ENCODE measurements at places on chromosomes 12 and 14.

- DNase-seq: no peak
Observed at GRCh38 chr12:113061061-113061694, 4.6 kb downstream of the DTX1 start.

- DNase-seq: no peak
Observed at GRCh38 chr12:131457331-131458047, 253.4 kb upstream of the SFSWAP start.

DNA sequence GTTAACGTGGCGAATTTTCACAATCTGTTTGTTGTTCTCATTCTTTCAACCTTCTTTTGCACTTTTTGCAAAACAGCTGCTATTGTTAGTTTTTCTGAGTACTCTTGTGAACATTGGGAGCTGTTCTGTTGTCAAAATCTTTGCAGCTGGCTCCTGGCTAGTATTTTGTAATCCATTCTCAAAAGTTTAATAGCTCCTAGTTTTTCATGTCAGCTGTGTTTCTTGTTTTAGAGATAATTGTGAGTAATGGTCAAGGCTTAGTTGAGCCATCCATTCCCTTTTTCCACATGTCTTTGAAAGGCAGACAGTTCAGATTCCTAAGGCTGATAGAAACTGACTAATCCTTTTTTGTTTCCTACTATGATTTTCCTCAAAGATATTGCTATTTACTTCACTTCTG, 39.1 kb upstream of the CRADD start:
- no peak for DNase-seq

DNA sequence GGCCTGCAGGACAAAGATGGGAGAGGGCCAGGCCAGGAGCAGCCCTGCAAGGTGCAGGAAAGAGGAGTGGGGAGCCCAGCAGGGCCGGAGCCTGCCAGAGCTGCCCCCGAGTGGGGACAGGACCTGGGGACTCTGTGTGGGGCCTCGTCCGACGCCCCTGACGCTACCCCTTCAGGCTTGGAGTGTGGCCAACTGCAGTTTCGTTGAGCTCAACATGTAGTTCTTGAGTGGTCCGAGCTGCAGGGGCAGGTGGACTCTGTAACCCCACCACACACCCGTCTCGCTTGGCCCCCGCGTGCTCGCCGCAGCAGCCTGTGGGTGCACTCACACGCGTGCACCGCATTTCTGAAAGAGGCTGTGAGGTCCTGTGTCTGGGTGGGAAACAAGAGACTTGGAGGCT, 2.0 kb downstream of the ASPG start:
- peak; percentile 41 for DNase-seq

GRCh38 chr14:96482986-96483385, 19.2 kb upstream of the PAPOLA start:
- no peak for DNase-seq

DNA sequence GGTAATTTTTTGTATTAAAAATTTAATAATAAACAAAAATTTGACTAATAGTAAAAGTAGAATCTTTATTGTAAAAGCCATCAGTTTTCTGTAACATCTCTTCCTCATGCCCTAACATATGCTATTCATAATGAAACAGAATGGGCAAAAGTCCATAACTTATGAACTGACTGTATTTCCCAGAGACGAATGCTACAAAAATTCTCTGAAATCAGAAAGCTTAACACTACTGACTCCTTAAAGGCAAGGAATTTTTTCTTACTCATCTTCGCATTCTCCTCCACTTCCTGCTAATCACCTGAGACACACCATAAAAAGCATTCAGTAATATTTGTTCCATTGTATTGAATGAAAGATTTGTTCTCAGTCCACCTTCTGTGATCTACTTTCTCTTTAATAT, 17.6 kb downstream of the MON2 start:
- DNase-seq: no peak

GRCh38 chr14:70699646-70700045, 57.9 kb downstream of the TTC9 start:
- no peak for DNase-seq

- DNase-seq: no peak
Observed at GRCh38 chr14:88866305-88866704, 41.9 kb downstream of the TTC8 start.

DNA sequence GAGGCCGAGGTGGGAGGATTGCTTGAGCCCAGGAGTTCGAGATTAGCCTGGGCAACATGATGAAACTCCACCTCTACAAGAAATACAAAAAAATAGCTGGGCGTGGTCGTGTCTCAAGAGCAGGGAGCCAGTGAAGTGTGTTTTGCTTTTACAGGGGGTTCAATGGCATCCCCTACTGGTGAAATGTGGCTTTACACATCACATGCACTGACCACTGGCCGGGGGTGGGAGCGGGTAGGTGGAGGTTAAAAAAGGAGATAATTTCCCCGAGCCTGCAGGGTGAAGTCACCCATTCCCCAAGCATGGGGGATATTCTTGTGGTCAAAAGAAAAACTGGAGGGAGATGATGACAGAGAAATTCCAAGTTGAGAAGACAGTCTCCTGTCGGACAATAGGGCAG, 63.6 kb upstream of the PWP1 start:
- no peak for DNase-seq

DNA sequence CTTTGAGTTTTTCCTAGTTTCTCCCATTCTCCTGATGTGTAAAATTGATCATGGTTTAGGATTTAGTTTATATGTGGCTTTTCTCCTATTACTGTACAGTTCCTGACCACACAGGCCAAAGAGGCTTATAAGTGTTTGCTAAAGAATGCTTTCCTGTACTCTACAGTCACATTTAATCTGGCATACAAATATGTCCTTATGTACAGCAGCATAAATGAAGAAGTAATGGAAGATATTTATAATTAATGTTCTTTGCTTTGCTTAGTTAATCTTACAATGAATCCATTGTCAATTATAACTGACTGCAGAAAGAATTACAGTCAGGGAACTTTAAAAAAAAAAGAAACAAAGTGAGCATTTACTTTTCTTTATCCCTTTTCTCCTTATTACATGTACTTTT, 293.9 kb downstream of the KCNC2 start:
- no peak for DNase-seq

DNA sequence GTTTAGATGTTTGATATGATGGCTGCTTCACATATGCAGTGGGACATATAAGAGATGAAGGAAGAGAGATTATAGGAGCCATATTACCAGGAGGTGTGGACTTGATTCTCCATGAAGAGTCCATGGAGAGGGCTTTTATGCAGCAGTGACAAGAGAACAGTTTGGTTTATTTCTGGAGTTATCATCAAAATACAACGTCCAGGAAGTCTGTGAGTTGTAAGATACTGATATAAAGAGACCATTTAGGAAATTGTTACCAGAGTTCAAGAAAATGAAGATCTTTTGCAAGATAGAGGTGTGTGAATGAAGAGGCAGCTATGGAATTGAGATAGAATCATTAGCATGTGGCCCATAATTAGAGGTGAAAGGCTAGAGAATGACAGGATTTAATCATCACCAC, 431.7 kb downstream of the NPAS3 start:
- DNase-seq: no peak

- DNase-seq: no peak
Observed at GRCh38 chr12:123148223-123148622, 2.7 kb downstream of the PITPNM2 start.

DNA sequence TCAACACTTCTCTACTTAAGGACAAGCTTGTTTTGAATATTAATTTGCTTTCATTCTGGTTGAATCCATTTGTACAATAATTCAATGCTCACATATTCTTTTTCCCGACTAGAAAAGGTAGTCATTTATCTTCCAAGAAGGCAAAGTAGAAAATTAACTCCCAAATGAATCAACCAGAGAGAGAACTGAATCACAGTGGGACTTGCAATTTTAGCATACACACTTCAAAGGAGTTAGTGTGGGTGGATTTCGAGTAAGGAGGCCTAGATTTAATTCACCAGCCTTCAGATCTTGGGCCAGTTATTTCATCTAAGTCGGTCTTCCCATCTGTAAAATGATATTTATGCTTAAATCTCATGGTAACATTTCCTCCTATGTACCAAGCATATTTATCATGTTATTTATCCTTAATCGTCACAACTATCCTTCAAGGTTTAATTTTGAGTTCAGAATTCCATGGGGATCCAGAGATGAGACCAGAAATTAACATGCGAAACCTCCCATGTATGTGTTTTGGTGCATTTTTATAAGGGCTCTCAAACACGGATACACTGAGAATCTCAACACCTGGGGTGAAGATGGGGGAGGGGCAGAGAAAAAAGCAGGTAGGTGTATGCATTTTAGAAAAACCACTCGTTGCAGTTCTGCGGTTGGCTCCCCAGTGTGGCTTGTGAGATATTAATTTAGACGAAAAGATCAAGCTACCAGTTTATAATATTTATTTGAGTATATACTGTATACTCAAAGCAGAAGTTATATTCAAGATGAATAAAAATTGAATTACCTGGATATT, 38.9 kb upstream of the IL22 start:
- no peak for DNase-seq

DNA sequence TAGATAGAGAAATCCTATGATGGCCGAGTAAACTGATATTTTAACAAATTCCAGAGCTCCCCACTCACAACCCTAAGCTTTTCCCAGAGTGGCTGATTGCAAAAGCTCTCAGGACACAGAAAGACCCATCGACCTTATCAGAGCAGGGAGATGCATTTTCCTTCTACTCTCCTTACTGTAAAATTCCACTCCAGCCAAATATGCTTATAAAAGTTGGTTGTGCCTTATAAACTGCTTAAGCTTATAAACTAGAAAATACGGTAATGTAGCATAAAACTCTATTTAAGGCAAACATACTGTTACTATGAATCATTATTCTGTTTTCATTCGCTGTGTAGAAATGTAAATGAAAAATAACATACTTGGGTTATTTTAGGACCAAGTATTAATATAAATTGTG, 41.6 kb upstream of the TRHDE start:
- DNase-seq: no peak

DNA sequence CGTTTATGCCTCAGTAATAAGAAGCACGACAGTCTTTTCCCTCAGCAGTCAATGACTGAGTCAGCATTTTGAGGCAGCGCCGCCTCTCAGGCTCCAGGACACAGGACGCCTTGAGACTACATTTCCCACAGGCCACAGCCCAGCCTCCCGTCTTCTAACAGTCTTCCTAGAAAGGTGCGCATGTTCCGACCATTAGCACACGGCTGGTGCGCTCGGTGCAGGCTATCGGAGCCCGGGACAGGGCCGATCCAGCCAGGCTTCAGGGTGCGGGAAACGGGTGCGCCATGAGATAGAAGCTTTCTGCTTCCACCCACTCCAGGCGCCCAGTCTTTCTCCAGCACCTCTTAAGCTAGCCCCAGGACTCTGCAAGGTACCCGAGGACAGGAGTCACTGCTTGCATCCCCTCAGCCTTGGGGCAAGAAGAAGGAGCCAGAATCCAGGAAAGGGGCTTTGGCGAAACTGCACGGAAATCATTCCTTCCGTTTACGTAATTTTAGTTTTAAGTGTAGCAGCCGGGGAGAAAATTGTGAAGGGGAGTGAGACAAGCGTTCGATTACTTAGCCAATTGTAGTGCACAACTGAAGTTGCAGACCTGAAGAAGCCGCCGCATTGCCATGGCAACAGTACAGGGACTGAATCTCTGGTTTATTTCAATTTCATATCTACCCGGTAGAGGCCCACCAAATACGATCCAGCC, 54.0 kb downstream of the ZNF641 start:
- DNase-seq: peak; percentile 86

DNA sequence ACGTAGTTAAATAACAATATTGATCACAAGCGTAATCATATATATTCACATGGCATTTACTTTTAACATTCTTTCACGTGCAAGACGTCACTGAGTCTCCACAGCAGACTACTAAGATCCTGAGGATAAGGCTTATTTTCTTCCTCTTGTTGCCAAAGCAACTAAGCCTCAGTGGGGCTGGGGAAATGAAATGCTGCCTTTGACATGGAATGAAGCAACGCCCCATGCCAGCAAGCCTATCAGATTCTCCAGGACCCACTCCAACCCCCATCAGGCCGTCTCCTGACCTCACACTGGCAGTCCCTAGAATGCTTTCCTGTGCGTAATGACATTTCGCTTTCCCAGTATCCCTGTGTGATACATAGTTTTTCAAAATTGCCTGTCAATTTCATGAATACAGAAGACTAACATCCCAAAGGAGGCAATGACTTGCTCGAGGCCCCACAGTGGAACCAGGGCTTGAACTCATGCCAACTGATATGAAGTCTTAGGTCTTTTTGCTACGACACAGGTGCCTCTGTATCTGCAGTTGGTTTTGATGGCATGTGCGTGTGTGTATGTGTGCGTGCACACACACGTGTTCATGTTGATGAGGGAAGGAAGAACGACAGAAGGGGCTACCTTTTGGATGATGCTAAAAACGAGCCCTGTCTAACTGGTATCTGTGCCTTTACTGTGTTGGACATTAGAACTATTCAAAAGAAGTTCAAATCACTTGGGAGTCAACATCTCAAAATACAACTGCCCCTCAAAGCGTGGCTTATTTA, 239.1 kb downstream of the VRK1 start:
- DNase-seq: no peak

GRCh38 chr12:39722504-39722903, 102.9 kb upstream of the ABCD2 start:
- DNase-seq: no peak

- no peak for DNase-seq
Observed at GRCh38 chr12:125160281-125160955, 95.2 kb downstream of the AACS start.

GRCh38 chr12:76244300-76244699, 103.9 kb downstream of the BBS10 start:
- DNase-seq: no peak

GRCh38 chr12:82082501-82082900, 275.7 kb downstream of the CCDC59 start:
- no peak for DNase-seq

DNA sequence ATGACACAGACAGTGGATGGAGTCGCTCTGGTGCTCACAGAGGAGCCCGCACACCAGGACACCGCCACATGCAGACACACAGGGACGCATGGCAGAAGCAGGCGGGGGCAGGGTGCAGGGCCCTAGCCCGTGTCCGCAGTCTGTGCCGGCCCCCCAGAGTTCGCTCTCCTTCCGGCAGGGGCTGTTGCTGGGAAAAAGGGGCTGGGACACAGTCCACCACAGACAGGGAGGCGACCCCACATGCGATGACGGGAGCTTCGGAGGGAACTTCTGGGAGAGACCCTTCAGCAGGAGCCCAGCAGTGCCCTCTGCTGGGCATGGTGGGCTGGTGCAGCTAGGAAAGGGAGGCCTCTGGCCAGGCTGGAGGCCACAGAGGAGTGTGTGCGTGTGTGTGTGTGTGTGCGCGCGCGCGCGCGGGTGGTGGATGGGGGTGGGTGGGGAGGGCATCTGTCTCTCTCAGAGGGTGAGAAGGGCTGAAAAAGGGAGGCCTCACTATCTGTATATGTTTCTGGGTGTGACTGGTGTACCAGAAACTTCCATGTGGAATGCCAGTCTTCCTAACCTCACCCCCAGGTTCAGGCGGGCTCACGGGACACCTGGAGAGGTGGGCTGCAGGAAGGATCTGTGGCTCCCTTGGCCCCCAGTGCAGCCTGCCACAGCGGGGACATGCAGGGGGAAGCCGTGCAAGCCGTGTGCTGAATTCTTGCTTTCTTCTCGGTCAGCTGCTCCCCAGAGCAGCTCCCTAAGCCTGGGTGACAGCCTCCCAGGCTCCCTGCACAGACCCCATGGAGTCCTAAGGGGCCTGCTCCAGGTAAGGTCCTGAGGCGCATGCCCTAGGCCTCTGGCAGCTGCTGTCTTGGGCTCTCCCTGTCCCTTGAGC, 60.7 kb downstream of the PLEKHG3 start:
- peak; percentile 69 for DNase-seq

- DNase-seq: no peak
Observed at GRCh38 chr12:92425165-92425564, 277.6 kb upstream of the PLEKHG7 start.
